Naive thymus-derived CD4-positive, alpha-beta T cell (primary cell): ENCODE measurements at places on chromosomes 4 and X. TPM values are rescaled to one million over a fixed set of nuclear protein-coding genes. Genes with fewer than 3 reads are reported as not detected.
A peak's percentile ranks its signal among the peaks of the same experiment; 100 is the strongest.

DNA sequence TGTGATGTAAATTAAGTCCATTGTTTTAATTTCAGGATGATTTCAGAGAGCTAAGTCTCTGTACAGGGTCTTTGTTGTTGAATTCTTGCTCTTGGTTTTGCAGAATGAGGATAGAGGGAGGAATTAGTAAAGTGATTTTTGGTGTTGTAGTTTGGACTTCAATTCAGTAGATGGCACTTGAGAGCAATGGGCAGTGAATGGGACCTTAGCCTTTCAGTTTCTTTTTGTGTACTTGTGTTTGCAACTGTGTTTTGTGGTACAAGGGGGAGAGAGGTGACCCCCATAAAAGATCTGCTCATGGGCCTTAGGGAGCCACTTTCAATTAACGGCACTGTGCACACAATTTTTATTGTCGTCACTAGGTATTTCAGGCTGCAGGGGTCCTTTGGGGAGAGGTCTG is 340.0 kb downstream of the DCAF12L2 start:
- no peak overlapping the region for H3K4me3 ChIP-seq
- no peaks in the 10 kb centered on the region for H3K4me1 ChIP-seq
- DNase-seq: no peak
- H3K27me3 ChIP-seq: no peaks in the 10 kb centered on the region

DNA sequence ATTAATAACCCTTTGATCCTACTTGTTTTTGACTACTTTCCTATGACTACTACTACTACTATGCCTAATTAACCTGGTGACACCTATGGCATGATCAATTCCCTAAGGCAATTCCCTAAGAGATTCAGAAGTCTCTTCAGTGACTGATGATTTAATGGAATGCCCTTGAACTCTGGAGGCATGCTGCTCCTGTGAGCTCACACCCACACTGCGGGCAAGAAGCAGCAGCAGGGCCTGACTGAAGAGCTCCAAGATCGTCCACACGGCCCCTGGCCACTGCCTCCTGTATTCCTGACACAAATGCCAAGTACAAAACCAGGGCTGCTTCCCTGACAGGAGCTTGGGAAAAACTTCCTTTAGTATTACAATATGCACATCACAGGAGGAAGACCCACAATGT is 74.2 kb upstream of the STS start:
- H3K4me3 ChIP-seq: no peak overlapping the region
- H3K27ac ChIP-seq: no peak overlapping the region
- DNase-seq: no peak

- no peaks in the 10 kb centered on the region for H3K36me3 ChIP-seq
- H3K4me1 ChIP-seq: no peaks in the 10 kb centered on the region
- no peak overlapping the region for H3K4me3 ChIP-seq
- no peak overlapping the region for H3K27ac ChIP-seq
- no peak for DNase-seq
These were observed 84.1 kb upstream of the NEIL3 start for GRCh38 chr4:177225605-177226004.

- no peaks in the 10 kb centered on the region for H3K27me3 ChIP-seq
- H3K4me3 ChIP-seq: no peak overlapping the region
- no peaks in the 10 kb centered on the region for H3K36me3 ChIP-seq
- no peak for DNase-seq
These were observed 6.1 kb downstream of the SLC7A11 start for GRCh38 chr4:138236037-138236436.

GJB1 gene
- polyA plus RNA-seq: not detected

UGT2A1 gene
- not detected for polyA plus RNA-seq

FGFR3 gene
- polyA plus RNA-seq: not detected

DNA sequence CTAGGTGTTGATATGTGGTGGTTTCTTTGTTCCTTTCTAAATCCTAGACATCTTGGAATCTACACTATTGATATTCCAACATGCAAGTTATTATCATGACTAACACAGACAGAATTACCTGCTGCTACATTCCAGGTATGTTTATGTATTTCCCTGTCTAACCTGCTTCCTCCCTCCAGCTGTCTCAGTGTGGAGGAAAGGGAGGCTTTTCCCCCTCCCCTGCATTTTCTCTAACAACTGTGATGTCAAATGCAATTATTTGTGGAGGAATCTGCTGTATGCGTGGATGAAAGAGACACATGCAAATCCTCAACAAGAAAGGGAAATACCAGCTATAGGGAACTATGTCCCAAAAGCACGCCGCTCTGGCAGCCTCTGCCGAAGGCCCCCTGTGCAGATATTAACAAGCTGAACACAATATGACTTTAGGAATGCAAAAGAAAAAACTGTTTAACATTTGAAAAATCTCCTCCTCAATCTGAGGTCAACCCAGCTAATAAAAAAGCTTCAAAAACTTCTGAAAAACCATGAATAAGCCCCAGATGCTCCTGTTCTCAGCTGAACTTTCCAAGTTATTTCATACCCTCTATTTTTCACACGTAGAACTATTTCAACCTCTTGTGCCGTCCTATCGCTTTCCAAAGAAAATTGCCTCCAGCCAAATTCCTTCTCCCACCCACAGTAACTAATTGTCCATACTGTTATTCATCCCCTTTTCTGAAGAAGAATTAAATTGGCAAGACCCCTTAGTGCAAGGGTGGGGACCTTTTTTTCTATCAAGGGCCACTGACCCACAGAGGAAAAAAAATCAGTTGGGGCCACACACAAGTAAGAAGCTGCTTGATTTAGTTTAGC is 225.1 kb upstream of the GPC4 start:
- DNase-seq: no peak
- H3K27ac ChIP-seq: no peak overlapping the region
- H3K4me3 ChIP-seq: no peak overlapping the region

SASH3 gene
- 209 TPM for polyA plus RNA-seq

- no peak overlapping the region for H3K4me3 ChIP-seq
- peaks cover under 1% of the 10 kb centered on the region for H3K4me1 ChIP-seq
- no peaks in the 10 kb centered on the region for H3K27me3 ChIP-seq
- no peak for DNase-seq
These were observed 116.2 kb downstream of the AFAP1 start for GRCh38 chr4:7823416-7823824.

GRCh38 chr4:178316211-178316610 is 874.0 kb upstream of the AGA start:
- DNase-seq: no peak
- H3K36me3 ChIP-seq: no peaks in the 10 kb centered on the region
- no peak overlapping the region for H3K4me3 ChIP-seq
- H3K27ac ChIP-seq: no peak overlapping the region

DNA sequence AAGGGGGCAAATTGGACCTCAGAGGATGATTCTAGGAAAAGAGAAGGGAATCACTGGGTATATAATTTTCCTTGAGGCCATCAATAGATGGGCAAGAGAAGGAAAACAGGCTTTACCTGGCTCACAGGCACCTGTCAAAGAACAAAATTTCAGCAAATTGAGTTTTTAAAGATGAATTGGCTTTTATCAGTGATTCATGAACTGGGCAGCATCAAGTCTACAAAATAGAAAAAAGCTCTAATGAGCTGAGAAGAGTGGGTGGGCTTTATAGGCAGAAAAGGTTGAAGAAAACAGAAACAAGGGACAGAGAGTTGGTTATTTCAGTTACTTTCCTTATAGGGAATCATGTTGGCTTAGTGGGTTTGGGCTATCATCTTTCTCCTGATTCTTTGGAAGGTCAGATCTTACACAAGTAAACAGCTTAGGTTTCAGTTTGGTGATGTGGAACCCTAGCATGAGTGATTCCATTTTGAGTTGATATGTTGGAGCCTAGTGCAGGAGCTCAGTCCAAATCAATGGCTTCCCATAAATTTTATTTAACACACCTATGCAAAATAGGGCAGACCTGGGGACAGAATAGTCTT is 120.7 kb upstream of the MED14 start:
- H3K4me3 ChIP-seq: no peak overlapping the region
- no peak overlapping the region for H3K27ac ChIP-seq
- H3K27me3 ChIP-seq: no peaks in the 10 kb centered on the region
- no peak for DNase-seq
- H3K36me3 ChIP-seq: no peaks in the 10 kb centered on the region
- no peaks in the 10 kb centered on the region for H3K4me1 ChIP-seq

DNA sequence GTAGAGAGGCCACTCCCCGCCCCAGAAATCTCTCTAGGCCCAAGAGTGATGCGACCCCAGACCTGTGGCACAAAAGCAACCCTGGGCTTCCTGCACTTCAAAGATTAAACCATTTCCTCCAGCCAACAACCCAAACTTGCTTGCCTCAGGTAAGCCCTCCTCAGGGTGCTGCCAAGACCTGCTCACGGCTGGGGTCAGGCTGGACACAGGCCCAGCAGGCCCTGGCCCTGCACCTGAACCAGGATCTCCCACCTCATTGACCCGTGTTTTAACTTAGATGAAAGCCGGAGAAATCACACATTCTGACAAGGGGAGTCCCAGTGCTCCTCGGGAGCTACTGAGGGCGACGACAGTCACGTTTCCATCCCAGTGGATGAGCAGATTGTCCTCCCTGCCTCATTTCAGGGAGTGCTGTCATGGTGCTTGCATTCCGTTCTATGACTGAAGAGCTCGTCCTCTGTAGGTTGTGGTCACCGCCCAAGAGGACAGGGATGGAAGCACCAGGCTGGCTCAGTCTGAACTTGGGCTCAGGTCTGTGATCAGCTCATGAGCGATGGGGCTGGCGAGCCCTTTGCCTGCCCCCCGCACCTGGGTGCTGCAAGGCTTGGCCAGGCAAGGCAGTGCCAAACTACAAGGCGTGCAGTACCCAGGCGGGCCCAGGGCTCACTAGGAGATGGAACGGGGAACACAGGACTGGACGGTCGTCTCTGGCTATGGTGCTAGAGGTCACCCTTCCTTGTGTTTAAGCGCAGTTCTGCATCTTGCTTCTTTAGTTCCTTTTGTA is 25.9 kb downstream of the WDR1 start:
- peak overlapping the region; percentile 4 for H3K27ac ChIP-seq
- peaks cover 43% of the 10 kb centered on the region for H3K4me1 ChIP-seq
- H3K4me3 ChIP-seq: no peak overlapping the region
- DNase-seq: no peak

DNA sequence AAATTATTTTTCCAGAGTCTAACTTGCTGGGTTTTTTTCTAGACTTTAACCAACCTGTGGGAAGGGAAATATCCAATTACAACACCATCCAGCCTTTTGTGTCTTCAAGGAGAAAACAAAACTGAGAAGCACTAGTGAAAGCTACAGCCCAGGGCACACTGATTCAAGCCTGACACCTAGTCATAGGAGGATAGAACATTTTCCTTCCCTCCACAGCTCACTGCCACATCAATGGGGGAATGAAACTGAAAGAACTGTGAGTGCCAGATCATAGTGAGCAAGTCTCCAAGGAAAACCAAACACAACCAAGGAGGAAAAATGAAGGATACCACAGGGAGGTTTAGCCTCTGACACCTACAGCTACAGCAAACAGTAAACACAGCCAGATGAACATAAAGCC is 43.3 kb upstream of the MAGEA8 start:
- H3K27ac ChIP-seq: no peak overlapping the region
- DNase-seq: peak; percentile 22
- no peaks in the 10 kb centered on the region for H3K36me3 ChIP-seq
- H3K4me1 ChIP-seq: no peaks in the 10 kb centered on the region

DNA sequence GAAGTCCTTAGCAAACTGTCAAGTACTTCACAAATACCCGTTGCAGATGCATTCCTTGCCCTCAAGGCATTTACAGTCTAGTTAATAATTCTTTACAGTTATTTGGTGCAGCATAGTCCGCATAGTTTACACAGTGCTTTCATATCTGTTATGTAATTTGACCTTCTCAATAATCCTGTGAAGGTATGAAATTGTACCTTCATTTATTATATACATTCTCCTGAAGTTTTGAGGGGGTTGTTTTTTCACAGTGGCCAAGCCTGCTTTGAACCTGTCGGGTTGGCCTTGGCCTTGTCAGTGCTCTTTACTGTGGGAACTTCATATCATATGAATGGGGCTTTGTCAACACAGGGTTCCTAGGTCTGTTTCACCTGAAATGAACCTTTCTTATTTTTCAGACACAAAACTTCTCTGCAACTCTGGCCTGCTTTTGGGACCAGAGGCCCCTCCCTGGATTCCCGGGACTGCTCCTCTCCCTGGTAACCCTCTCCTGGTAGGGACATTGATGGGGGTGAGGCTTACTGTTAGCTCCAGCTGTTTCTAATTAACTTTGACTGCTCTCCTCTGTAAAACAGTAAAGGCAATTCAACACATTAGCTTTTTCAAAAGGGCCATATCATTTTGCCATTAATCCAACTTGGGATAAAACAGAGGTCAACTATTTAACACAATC is 9.1 kb downstream of the IGFBP7 start:
- no peaks in the 10 kb centered on the region for H3K4me1 ChIP-seq
- H3K27ac ChIP-seq: no peak overlapping the region
- DNase-seq: no peak
- no peak overlapping the region for H3K4me3 ChIP-seq

CXorf49 gene
- polyA plus RNA-seq: not detected

LEF1 gene
- 928 TPM for polyA plus RNA-seq

DNA sequence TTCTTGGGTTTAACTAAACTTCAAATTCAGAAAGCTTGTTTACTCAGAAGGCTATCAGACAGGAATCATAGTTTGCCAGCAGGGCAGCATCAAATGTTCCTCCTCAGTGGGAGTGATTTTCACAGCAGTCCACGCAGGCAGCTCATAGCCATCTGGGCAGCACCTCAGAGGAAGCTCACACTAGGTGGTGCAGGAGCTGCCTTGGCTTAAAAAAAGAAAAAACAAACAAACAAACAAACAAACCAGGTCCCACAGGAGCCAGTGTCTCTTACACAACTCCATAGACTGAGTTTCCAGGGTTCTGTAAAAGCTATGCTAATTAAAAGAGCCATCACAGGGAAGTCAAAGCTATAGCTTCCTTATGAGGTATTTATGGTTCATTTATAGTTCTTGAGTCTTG is 10.5 kb upstream of the KLHL5 start:
- no peaks in the 10 kb centered on the region for H3K27me3 ChIP-seq
- H3K27ac ChIP-seq: no peak overlapping the region
- H3K4me3 ChIP-seq: no peak overlapping the region
- DNase-seq: no peak
- H3K36me3 ChIP-seq: no peaks in the 10 kb centered on the region
- H3K4me1 ChIP-seq: peaks cover 15% of the 10 kb centered on the region

- no peak for DNase-seq
- H3K4me1 ChIP-seq: no peaks in the 10 kb centered on the region
- H3K27ac ChIP-seq: no peak overlapping the region
- no peaks in the 10 kb centered on the region for H3K36me3 ChIP-seq
These were observed 68.8 kb upstream of the ZC4H2 start for GRCh38 chrX:65045001-65045400.

- no peak for DNase-seq
- H3K27ac ChIP-seq: no peak within 1 kb of the TSS
- no peaks in the 10 kb centered on the region for H3K36me3 ChIP-seq
- H3K27me3 ChIP-seq: no peaks in the 10 kb centered on the region
- no peaks in the 10 kb centered on the region for H3K4me1 ChIP-seq
These were observed at the start of gene TACR3 for GRCh38 chr4:103719830-103720207. TACR3 (minus strand) TSS chr4:103719985; CDS start chr4:103719675, 310 bp downstream.
